ENCODE measurements at places on chromosomes 3 and 15.

DNA sequence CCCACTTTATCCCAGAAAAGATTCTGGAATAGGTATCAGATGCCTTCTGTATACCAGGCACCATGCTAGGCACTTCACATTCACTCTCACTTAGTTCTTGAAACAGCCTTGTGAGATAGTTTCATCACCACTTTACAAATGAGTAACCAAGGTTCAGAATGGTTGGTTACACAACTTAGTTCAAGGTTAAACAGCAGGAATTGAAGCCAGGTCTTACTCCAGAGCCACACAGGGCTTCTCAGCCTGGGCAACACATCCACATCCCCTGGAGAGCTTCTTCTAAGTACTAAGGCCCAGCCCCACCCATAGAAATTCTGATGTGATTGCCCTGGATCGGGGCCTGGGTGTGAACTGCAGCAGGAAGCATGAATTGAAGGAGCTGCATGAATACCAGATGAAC is 18.6 kb downstream of the WHAMM start:
- DNase-seq, result no peak

- no peak for DNase-seq
Observed at GRCh38 chr3:186277268-186277909, 84.6 kb downstream of the DGKG start.

- DNase-seq, result peak; percentile 1
Observed at GRCh38 chr3:17258823-17259436, 374.2 kb downstream of the PLCL2 start.

DNA sequence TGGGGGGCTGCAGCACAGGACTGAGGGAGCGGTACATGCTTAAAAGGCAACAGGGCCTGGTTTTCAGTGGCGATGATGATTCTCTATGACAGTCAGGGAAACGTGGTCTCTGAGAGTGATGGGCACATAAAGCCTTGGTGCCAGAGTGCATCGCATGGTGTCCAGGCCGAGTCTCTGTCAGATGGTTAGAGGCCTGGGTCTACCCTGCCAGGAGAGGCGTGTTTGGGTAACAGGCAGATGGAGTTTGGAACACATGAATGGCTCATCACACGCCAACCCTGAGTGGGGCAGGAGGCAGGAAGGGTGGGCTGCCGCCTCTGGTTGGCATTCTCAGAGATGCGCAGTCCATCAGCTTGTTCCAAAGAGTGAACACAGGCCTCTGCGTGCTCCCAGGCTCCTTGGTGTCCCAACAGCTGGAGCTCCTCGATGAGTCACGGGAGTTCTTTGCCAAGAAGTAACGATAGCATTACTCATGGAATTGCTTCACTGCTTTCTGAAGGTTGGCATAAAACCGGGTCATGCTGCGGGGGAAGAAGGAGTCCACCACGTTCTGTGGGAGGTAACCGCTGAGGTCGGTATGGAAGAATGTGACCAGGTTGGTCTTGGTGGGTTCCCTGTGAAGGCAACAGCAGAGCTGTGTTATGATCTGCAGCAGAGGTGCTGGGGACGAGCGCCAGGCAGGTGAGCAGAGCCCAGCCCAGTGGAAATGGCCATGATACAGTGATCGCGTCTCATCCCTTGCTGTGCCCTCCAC is 11.0 kb downstream of the STARD5 start:
- DNase-seq, result peak; percentile 95

- DNase-seq, result no peak
Observed at GRCh38 chr15:65287520-65287855, 805 bp upstream of the PARP16 start.

DNA sequence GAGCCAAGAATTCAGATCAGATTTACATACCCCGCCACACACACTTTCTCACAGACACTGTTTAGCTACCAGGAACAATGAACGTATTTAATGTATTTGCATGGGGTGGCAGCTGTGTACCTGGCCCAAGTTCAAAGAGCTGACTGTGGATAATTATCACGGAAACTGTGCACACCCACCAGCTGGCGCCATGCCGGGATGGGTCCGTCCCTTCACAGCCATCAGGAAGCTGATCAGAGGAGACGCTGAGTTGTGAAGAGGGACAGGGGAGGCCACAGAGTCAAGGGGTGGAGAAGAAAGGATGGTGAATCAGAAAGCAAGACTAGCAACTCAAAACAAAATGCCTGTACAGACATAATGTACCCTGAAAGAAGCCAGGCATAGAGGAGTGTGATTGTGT is 13.1 kb upstream of the PLA2G4D start:
- no peak for DNase-seq

- DNase-seq, result no peak
Observed at GRCh38 chr3:118970819-118971218, 63.8 kb downstream of the IGSF11 start.

GRCh38 chr3:15440891-15441290 is 13.5 kb downstream of the EAF1 start:
- DNase-seq, result no peak

DNA sequence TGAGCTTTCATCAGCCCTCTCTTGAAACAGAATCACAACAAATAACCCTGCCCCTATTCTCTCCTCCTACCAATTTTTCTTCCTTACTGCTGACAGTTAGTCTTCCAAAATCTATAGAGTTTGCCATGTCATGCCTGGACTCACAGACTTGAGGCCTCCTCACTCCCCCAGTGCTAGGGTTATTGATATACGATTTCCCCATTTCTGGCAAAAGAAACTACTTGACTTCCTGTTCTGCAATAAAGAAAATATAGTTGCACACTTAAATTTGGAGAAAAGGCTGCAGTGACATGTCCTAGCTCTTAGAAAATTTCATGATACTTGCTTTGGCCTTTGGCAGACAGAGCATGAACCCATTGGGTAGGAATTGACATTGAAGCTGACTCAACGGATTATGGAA is 75.9 kb downstream of the CYP19A1 start:
- no peak for DNase-seq

DNA sequence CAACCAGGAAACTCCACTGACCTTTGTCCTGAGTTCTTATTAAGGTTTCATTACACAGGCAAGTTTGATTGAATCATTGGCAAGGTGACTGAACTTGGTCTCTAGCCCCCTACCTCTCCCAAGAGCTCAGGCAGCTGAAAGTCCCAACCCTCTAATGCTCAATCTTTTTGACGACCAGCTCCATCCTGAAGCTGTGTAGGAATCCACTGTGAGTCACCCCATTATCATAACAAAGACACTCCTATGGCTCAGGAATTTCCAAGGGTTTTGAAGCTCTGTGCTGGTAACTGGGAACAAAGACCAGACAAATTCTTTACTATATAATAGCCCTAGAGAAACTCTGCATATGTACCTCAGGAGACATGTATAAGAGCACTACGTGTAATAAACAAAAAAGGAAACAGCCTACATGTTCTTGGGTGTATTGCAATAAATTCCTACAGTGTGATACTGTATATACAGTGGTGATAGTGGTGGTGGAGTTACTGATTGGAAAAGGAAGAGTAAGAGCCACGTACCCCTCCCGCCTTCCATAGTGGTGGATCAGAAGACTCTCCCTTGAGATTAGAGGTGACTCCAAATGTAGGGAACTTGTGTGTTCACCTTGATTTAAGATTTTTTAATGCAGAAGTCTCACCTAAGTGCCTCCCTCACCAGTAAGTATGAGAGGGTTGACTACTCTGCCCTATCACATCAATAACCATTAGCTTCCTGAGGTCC is 116.6 kb downstream of the ST8SIA2 start:
- no peak for DNase-seq

- no peak for DNase-seq
Observed at GRCh38 chr3:176840641-176841286, 356.5 kb downstream of the TBL1XR1 start.

GRCh38 chr3:18064586-18064985 is 322.2 kb upstream of the TBC1D5 start:
- no peak for DNase-seq

- DNase-seq, result no peak
Observed at GRCh38 chr15:38228618-38229017, 24.0 kb upstream of the SPRED1 start.

DNA sequence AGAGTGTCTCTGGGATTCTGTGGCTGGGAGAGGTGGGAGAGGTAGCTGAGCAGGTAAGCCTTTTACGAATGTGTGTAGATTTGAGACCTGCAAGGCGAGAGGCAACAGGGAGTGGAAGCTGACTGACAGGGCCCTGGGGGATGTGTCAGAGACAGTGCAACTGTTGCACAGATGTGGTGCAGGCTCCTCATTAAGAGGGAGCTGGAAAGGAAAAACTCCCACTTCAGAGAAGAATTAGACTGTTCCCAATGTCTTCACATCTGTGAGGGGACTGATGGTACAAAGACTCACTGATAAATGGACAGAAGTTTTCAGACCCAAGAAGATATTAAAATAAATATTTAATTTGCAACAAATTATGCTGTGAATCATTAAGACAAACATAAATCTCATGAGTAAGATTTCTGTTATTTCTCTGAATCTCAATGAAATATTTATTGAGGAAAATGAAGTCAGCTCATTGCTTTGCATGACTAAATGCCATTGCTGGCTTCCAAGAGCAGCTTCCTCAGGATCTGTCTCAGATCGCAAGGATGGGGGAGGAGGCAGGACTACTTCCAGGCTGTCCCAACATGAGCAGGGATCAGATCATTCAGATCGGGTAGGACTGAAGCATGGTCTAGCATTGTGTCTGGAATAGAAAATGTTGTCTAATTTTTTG is 127.3 kb upstream of the ROPN1 start:
- DNase-seq, result peak; percentile 20

DNA sequence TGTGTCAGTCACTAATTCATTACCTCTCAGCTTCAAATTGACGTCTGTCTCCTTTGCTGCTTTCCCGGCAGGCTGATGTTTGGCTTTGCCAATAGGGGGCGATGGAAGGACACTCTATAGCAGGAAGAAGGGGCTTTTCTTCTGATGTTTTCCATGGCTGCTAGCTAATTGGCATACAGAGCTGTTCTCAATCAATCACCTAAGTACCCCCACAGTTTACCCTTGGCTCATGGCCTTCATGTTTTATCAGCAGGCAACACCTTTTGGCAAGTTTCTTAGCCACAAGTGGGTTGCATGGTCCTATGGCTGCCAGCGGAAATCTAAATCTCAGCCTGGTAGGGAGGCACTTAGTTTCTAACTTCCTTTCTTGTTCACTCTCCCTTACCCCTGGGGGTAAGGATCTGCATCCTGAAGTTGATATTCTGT is 45.0 kb downstream of the ESYT3 start:
- no peak for DNase-seq

DNA sequence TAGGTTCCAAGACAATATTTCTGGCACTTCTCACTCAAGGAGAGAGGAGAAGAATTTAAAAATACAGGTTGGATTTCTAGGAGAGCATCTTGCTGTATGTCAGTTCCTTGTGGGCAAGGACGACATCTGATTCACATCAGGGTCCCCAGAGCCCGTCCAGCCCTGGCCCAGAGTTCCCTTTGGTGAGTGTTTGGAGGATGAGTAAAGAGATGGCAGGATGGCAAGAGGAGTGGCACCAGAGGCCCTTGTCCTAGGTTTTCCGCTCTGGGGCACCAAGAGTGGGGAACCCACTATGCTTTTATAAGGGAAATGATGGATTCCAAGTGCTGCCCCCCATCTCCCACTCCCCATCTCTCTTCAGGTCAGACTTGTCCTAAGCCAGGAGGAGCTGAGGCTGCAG is 181.8 kb downstream of the TBC1D2B start:
- no peak for DNase-seq

GRCh38 chr15:78244101-78244500 is 9.7 kb upstream of the ACSBG1 start:
- DNase-seq, result no peak

DNA sequence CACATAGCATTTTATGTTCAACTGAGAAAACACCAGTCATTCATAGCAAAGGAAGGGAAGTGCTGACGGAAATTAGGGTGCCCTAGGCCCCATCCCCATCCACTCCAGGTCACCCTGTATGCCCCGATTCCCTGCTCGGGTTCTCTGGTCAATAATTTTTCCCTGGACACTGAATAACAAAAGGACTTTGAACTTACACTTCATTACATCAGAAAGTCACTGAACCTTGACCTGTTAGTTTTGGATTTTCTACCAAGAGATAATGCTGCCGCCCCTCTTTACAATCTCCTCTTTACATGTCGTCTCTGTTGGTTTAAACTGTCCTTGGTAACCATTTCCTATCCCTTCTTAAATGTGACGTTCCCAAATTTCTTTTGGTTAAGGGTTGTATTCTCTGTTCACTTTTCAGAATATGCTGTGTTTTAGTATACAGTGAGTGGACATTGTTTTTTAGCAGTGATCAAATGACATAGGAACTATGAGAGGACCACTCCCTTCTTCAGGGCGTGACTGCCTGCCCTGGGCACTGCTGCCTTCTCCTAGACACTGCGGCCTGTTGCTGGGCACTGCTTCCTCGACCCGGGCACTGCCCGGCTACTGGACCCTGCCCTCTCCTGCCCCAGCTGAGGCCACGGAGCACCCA is 13.6 kb upstream of the AHSG start:
- DNase-seq, result no peak

GRCh38 chr3:72872183-72872582 is 15.7 kb upstream of the GXYLT2 start:
- no peak for DNase-seq

- no peak for DNase-seq
Observed at GRCh38 chr3:83189634-83190033, 1428.2 kb upstream of the GBE1 start.

DNA sequence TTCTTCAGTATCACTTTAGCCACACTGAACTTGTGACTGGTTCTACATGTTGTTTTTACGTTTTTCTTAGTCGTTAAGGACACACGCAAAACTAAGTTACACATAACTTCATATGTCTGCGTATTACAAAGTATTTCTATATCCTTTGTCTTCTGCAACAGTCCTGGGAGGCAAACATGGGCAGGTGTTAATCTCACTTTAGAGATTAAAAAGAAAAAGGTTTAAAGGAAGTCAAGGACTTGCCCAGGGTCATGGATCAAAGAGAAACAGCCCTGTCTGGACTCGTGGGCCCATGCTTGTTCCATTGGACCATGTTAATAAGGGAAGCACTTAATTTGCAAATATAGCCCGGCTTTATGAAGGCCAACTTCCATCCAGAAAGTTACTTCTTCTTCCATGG is 98.6 kb upstream of the LPP start:
- DNase-seq, result no peak

GRCh38 chr15:70047386-70048197 is 50.1 kb downstream of the TLE3 start:
- no peak for DNase-seq

DNA sequence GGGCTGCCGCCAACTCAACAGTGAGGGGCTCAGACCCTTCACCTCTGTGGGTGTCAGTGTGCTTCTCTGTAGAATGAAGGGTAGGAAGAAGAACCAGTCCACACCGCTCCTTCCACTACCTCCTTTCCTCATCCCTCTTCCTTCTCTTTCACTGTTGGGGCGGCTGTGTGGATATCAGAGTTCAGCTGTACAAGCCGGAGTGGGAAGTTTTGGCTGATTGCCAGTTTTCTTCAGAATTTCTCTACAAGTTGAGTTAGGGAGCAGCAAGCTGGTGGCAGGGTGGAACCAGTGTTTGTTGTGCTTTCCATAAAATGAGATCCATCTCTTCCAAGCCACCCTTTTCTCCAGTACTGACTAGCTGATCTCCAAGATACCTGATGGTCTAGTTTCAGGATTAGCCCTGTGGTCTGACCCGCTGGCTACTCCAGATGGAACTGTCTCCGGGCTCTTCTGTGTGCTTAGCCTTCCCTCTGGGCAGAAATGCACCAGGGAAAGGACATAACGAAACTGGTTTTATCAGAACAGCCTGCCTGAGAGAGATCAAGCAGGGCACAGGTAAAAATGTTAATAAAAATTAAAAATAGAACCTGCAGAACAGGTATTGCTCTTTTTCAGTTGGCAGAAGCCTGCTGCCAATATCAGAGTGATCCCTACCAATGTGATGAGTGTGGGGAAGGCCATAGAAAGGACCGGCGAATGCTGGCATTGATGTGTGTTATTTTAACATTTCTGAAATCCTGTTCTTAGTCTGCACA is 169.9 kb upstream of the TSC22D2 start:
- DNase-seq, result no peak
